ENCODE measurements at places on chromosomes 7 and 10.

GRCh38 chr7:44847509-44847919 is 373 bp downstream of the H2AZ2 start:
- peak; percentile 84 for DNase-seq

- peak; percentile 46 for DNase-seq
Observed at GRCh38 chr10:128062881-128063563, 63.2 kb downstream of the MKI67 start.

DNA sequence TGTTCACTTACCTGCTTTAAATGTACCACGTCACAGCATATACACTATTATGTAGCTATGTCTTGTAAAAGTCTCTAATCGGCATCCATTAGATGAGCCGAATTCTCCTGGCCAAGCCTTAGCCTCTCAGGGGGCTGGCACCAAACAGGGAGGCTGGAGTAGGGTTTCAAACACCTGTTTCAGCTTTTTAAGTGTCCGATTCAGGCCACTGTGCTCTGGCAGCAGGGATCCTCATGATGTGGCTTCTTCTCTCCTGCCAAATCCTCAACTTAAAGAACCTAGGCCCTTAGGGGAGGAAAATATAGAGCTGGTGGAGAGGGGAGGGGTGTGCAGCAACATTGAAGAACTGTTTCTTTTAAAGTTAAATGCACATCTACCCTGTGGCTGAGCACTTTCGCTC is 68.5 kb upstream of the NFKB2 start:
- no peak for DNase-seq

DNA sequence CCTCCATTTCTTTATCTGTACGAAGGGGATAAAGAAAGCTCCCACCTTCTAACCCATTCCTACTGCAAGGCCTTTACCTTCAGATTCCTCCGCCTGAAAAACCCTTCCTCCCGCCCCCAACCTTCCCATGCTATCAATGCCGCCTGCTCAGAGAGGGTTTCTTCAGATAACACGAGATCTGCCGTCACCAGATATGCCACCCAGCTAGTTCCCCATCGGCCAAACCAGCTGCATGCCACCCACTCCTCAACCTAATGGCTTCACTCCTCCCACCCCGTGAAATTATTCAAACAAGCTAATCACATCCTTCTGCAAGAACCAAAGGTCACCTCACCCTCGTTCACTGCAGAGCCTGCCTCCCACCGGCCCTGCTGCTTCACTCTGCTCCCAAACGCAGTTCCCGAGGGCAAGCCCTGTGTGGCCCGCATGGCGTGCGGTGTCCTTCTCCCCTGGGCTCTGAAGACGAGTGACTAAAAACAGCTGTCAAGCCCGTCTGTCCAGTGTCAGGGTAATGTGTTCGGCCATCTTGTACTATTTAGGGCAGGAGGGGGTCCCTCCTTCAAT is 46.8 kb upstream of the TMEM213 start:
- DNase-seq = no peak

DNA sequence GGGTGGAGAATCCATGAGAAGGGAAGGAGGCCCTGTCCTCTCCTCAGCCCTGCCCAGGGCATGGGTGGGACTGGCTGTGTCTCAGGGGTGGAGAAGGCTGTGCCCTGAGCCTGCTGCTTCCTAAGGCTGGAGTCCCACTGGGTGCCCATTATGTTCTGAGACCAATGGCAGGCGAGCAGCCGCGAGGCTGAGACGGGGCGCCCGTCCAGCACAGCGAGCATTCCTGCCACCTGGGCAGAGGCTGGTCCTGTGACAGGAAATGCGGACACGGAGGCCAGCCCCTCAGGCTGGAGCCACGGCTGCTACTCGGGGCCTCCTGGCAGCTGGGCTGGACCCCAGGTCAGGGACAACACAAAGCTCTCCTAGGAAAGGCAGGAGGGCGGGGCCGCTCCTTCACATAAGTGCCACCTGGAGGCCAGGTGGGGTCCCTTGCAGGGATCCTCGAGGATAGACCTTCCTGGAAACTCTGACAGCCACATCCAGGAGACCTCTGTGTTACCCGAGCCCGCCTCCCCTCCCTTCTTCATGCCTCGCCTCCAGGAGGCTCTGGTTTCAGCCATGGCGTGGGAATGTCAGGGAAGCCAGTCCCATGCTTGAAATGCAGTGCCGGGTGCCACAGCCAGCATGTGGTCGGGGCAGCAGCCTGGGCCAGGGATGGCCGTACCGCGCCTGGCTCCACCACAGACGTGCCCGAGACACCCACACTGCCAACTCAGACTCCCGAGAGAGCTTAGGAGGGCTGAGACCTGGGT is 173.9 kb downstream of the USP6NL start:
- DNase-seq = no peak

GRCh38 chr10:132419538-132420468 is 22.8 kb downstream of the PWWP2B start:
- DNase-seq = no peak

GRCh38 chr7:30974605-30975255 is 11.0 kb downstream of the GHRHR start:
- DNase-seq = peak; percentile 24

GRCh38 chr10:73970845-73971244 is 27.1 kb upstream of the VCL start:
- no peak for DNase-seq

DNA sequence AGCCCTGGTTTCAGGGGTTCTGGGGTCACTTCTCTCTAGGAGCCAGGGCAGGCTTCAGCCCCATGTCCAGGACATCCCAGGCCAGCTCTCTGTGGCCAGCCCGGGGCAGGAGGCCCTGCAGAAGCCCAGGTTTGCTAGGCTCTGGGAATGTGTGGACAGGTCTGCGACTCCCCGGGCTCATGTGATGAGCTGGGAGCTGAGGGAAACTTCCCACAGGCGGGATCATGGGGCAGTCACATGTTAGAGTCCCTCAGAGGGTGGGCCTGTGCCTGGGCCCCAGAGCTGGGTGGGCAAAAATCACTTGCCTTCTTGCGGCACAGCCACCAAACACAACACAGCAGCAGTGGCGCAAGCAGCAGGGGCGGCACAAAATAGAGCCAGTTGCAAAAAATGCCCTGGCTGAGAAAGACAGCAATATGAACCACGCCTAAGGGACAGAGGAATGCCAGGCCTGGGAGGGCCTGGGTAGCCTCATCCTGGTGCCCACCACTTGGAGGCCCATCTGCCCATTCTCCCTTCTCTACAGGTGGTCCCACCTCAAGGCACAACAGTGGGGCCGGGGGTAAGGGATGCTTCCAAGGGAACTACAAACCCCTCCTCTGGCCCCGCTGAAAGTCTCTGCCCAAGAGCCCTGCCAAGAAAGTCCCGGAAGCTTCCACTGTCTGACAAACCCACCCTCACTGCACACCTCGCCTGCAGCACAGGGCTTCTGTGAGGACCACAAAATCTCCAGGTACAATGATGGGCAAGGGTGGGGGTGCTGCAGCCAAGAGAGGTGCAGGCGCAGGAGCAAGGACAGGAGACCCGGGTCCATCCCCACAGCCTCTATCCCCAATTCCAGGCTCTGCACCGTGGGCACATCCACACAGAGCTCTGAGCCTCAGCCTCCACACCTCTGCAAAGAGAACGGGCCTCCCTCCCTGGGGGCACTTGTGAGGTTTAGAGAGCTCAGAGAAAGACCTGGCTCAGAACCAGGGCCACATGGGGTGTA is 34.6 kb upstream of the ANTXRL start:
- no peak for DNase-seq

GRCh38 chr7:94344826-94345225 is 49.9 kb upstream of the COL1A2 start:
- DNase-seq = no peak

- peak; percentile 7 for DNase-seq
Observed at GRCh38 chr7:91940171-91940570, 491 bp upstream of the AKAP9 start.

GRCh38 chr7:128915271-128915819 is 4.8 kb upstream of the KCP start:
- DNase-seq = no peak

DNA sequence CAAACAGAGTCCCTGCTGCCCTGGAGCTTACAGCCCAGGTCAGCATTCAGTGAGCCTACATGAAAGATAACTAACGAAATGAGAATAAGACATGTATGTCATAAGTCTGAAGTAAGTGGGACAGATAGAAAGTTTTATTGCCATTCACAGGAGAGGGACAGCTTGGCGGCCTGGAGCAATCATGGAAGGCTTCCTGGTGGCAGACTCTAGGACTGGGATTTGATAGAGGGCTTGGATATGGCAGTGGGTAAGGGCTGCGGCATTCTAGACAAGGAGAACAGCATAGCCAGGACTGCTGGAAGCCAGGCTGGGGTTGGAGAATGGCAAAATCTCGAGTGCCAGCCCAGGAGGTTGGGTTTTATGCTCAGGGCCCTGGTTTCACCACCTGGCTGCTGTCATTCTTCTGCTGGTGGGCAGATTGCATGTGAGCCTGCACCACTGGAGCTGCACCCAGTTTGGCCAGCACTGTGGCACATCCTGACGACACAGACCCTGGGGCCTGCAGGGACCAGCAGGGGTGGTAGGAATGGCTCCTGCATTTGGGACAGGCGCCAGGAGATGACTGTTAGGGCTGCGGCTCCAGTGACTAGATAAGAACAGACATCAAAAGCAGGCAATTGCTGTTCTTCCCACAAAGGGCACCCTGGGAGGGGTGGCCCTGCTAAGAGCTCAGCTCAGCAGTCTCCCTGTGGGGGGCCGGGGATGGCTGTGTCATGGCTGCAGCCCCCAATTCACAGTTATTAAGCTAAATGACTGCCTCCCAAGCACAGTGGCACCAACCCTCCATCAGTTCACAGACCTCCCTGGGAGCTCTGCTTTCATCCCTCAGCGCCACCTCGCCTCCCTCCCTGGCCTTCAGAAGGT is 161.1 kb downstream of the RPS24 start:
- no peak for DNase-seq

- no peak for DNase-seq
Observed at GRCh38 chr10:35635576-35635975, 6.5 kb downstream of the FZD8 start.

DNA sequence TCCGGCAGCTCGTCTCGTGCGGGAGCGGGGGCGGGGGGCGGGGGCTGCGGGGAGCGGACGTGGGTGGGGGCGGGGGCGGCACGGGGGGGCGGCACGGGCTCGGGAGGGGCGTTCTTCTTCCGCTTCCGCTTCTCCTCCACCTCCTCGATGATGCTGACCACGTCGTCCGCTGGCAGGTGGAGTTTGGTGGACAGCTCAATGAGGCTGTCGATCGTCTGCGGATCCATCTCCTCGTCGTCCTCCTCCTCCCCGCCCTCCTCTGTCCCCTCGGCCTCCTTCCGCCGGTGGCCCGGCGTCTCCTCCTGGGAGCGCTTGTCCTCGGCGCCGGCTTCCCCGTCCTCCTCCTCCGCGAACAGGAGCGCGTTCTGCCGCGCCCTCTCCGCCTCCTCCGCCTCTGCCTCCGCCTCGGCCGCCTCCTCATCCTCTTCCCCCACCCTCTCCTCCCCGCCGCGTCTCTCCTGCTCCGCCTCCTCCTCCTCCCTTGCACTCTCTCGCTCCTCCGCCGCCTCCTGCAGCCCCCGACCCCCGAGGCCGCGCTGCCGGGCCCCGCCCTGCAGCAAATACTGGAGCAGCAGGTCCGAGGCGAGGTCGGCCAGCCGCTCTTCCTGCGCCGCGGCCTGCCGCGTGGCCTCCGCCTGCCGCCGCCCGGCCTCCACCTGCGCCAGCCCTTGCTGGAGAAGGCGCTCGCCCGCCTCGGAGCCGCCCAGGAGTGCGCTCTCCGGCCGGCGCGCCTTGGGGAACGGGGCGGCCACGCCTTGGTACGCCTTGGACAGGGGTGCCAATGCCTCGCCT is 1.9 kb downstream of the VGF start:
- DNase-seq = no peak

DNA sequence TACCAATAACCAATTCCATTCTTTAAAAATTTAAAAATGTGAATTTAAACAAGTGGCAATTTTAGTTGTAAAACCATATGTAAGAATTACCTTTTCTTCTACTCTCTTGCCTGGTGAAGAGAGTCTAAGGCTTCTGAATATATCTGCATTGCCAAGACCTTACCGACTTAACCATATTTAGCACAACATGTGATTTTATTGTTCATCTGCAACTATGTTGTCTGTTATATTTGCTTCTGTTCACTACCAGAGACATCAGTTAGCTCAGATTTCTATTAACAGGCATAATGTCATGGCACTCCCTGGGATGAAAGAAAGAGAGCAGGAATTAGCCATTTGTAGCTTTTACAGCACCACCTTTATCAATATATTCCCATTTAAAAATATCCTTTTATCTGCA is 55.3 kb downstream of the CHN2 start:
- no peak for DNase-seq

DNA sequence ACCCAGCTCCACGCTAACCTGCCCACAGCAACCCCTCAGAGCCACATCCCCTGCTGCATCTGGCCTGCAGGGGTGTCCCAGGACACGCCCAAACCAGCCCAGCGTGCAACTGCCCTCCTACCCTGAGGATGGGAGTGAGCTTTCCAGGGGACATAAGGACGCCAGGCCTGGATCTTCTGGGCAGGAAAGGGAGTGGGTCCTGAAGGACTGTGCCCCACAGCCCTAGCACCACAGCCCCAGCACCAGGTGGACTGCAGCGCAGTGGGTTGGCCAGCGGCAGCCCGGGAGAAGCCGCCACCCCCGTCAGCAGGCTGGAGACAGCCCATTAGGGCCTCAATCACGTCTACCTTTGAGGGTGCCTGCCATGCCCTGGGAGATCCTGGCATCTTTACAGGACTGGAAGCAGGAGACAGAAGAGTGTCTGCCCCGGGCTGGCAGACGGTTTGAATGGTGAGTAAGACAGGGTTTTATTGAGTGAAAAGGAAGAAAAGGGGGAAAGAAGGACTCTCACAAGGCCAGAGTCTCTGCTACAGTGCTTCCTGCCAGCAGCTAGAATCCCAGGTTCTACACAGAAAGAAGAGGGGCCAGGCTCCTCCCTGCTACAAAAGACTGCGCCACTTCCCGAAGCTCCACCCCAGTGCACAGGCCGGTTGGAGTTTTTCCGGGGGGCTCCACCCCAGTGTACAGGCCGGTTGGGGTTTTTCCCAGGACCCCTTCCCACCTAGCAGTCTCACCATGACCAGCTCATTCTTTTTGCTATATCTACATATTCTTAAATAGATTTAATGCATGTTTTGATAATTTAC is 69.8 kb upstream of the KCTD7 start:
- no peak for DNase-seq

DNA sequence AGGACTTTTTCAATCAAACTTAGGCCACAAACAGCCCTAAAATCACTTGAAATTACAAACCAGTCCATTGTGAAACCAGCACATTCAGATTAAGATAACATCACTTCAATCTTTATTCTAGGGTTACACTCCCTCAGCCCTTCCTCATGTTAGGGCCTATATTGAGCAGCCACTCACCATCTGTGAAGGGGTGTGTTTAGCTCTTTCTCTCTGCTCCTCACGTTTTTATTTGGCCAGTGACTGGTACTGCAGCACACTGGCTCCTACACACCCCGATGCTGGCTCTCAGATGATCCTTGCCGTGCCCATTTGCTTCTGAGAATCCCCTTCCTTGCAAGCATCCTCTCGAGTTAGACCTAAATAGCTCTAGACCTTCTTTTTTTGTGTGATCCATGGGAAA is 604.5 kb downstream of the INHBA start:
- DNase-seq = no peak

DNA sequence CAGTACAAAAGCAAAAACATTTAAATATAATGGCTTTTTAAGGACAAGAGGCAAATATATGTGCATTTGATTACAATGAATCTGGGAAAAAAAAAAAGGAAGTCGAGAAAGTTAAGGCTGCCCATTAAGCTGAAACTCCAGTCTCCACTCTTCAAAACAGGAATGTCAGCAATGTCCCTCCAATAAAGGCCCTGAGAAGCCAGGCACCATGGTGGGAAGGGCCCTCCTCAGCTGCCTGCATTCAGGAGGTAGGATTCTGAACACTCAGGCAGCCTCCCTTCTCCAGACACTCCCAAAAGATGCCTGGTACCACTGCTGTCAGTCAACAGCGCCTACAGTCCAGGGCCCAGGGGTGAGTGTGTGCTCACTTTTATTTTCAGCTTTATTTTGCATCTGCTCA is 121.3 kb upstream of the MGMT start:
- DNase-seq = no peak
